ENCODE measurements at places on chromosomes 3 and 15.

DNA sequence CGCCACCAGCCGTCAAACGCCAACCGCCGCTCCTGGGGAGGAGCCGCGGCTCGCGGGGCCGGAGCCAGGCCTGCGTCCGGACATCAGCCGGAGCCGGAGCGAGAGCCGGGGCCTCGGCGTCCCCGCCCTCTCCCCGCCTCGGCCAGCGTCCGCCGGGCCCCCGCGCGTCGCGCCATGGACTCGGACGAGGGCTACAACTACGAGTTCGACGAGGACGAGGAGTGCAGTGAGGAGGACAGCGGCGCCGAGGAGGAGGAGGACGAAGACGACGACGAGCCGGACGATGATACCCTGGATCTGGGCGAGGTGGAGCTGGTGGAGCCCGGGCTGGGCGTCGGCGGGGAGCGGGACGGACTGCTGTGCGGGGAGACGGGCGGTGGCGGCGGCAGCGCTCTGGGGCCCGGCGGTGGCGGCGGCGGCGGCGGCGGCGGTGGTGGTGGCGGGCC is 359 bp downstream of the ARIH1 start:
- no peak for DNase-seq

DNA sequence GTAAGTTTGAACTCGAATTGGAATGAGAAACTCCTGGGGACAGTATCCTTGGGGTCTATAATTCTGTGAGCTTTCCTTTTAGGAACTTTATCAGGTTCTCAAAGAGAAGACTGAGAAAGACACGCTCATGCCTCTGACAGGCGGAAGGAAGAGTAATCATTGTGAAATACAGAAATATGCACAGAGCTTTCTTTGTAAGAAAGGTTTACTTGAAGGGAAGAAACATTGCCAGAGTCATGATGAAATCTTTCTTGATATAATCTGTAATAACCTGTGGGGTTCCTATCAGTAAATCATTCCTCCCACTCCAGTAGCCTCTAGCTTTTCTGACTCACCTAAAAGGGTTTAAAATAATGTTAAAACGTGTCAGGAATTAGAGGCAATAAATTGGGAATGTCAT is 83.6 kb upstream of the CCDC39 start:
- no peak for DNase-seq

GRCh38 chr3:151350656-151351055 is 21.3 kb upstream of the P2RY13 start:
- no peak for DNase-seq

DNA sequence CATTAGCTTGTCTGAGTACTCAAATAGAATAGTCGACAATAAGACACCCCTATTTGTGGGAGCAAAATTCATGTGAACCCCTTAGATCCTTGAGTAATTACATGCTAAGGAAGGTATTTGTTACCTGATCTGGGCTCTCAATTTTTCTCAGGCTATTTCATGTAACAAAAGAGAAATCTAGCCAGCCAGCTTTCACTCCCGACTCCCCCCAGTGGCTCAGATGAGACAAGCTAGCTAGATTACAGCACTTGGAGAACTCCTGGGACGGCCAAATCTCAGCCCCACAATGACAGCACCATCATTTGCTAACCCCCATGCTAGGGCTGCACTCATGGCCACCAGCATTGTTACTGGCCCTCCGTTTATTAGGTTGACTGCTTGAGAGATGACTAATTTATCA is 41.3 kb downstream of the GLDN start:
- DNase-seq, result no peak

DNA sequence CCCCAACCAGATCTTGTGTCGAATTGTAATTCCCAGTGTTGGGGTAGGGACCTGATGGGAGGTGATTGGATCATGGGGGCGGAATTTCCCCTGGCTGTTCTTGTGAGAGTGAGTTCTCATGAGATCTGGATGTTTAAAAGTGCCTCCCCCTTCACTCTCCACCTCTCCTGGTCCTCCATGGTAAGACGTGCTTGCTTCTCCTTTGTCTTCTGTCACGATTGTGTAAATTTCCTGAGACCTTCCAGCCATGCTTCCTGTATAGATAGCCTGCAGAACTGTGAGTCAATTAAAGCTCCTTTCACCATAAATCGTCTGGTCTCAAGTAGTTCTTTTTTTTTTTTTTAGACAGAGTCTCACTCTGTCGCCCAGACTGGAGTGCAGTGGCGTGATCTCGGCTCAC is 42.3 kb downstream of the NR1D2 start:
- no peak for DNase-seq

- no peak for DNase-seq
Measured at GRCh38 chr3:901953-902778, 190.7 kb upstream of the CNTN6 start.

DNA sequence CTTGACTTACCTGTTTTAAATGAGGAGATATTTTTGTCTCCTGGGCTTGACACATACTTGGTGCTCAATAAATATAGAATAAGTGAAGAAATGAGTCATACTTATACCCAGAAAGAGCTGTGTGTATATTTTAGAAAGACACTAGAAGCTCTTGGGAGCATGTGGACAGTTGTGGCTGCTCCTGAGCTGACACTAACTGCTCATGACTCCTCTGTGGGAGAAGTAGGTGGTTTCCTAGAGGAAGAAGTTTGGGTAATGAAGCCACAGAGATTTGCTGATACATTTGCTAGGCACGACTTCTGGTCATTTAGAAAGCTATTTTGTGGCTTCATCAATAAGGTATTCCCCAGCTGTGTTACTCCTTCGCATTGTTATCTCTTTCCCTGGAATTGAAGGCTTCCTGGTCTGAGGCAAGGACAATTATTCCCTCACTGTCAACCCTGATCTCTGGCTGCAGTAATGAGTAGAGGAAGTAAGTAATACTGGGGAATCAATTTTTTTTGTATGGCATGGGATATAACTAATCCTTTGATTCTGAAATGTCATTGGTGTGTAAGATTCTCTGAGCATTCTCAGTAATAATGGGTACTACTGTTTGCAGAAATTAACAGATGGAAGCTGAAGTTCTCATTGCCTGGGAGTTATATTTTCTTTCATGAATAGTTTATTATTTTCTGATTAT is 79.6 kb upstream of the DCBLD2 start:
- no peak for DNase-seq

DNA sequence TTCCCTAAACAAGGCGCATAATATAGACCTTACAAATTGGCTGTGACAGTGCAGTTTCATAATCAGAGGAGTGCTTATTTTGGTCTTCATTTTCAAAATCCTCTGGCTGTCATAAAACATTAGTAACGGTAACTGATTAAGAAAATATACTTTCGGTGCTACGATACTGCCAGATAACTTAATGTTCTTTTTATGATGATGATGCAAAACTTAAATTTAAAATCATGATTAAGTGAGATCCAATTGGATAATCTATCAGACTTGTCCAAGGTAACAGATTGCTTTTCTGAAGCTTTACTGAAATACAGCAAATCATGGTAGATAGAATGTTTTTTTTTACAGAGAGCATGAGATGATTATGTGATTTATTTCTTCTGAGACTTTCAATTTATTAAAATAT is 364.2 kb upstream of the CNTN3 start:
- DNase-seq, result no peak

DNA sequence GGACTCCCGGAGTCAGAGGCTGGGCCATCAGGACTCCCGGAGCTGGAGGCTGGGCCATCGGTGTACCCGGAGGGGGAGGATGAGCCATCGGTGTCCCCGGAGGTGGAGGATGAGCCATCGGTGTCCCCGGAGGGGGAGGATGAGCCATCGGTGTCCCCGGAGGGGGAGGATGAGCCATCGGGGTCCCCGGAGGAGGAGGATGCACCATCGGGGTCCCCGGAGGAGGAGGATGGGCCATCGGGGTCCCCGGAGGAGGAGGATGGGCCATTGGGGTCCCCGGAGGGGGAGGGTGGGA is 719 bp downstream of the MAGEL2 start:
- no peak for DNase-seq

- no peak for DNase-seq
Measured at GRCh38 chr3:127462111-127462655, 128.3 kb downstream of the TPRA1 start.

GRCh38 chr15:78207641-78208340 is 26.6 kb downstream of the ACSBG1 start:
- DNase-seq, result no peak

GRCh38 chr15:100160953-100161352 is 180.8 kb downstream of the ADAMTS17 start:
- DNase-seq, result no peak

- no peak for DNase-seq
Measured at GRCh38 chr3:111197485-111197884, 125.9 kb downstream of the NECTIN3 start.

GRCh38 chr3:197775317-197775716 is 15.7 kb upstream of the LRCH3 start:
- no peak for DNase-seq

GRCh38 chr3:160768031-160768430 is 12.0 kb downstream of the PPM1L start:
- no peak for DNase-seq

DNA sequence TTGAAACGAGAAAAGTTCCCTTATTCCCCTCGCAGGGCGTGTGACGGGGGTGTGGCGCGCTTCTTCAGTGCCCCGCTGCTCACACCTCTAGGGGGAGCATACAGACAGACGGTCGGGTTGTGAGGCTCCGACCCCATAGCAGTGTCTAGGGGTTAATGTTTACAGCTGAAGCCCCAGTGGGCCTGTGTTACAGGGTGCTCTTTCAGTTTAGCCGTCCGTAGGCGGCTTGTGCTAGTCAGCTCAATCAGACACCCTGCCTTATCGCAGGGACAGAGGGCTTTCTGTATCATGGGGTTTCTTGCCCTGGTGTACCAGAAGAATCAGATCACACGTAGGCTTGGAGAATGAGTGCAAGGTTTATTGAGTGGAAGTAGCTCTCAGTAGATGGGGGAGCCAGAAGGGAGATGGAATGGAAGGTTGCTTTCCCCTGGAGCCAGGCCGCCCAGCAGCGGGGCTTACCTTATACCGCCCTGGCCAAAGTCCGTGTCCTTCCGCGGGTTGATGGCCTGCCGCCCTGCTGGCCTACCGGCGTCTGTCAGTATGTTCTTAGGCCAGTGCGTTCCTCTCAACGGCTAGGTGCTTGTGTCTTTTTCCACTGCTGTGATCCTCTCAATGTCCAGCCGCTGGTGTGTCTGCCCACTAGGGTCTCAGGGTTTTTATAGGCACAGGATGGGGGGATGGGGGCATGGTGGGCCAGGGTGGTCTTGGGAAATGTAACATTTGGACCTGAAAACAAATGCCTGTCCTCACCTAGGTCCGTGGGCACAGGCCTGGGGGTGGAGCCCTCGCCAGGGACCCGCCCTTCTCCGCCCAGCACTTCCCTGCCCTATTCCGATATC is 32.2 kb upstream of the ACP3 start:
- no peak for DNase-seq

DNA sequence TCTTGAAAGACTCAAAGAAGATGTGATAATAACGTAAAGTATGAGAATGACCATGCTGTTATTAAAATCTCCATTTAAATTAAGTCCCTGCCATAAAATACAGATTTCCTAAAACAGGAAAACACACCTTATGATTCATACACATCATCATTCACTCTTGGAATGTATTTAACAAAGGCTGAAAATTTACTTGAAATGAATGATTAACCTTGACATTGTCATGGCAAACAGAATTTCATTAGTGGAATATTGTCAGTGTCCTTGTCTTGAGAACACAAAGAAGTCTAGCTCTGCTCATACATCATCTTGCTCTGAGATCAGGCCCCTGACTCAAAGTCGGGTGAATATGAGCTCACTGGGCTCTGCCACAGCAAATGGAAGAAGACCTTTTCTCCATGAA is 313.9 kb downstream of the FGF12 start:
- DNase-seq, result no peak

- no peak for DNase-seq
Measured at GRCh38 chr15:58401276-58401675, 30.5 kb upstream of the LIPC start.

Measured in NCI-H345 (cell line).